ENCODE measurements at places on chromosomes 13 and 19.

DNA sequence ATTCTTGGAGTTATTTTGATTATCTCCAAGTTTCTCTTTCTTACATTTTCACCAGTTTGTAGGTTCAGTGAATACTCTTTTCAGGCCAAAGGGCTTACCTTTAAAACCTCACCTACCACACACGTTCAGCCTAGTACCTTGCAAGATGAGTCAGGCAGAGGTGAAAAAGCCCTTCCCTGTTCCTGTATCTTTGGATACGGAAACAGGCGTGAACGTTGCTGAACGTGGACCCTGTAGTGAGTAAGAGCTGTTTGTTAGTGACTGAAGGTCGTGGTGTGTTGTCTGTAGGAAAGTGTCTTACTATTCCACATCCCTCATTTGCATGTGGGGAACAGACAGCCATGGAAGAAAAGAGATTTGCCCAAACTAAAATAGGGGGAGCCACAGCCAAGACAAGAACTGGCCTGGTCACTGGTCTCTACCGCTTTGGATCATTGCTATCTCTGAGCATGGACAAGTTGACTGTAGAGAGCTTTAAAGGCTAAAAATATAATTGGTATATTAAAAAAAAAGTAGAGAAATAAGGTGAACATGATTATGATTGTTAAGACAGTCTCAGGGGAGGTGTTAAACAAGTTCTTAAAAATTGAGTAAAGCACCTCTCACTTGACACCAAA lies 3.5 kb downstream of the CEBPG start:
- no peak for DNase-seq

GRCh38 chr19:53660584-53660983 lies 28.8 kb downstream of the DPRX start:
- DNase-seq, result no peak

- DNase-seq, result no peak
These were observed 1.1 kb downstream of the GALP start for GRCh38 chr19:56176881-56177280.

- DNase-seq, result no peak
These were observed 282.8 kb upstream of the EDNRB start for GRCh38 chr13:78201411-78201810.

GRCh38 chr13:85632526-85633195 lies 166.6 kb downstream of the SLITRK6 start:
- DNase-seq, result no peak

DNA sequence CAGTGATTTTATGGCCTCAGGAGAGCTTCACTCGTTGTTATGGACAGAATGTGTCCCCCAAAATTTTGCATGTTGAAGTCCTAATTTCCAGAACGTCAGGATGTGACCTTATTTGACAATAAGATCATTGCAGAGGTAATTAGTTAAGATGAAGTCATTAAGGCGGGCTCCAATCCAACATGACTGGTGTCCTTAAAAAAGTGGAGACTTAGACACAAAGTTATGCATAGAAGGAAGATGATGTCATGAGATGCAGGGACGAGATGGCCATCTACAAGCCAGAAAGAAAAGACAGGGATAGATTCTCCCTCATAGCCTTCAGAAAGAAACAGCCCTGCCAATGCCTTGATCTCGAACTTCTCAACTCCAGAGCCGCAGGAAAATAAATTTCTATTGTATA lies 25.8 kb upstream of the SPATA13 start:
- DNase-seq, result no peak

DNA sequence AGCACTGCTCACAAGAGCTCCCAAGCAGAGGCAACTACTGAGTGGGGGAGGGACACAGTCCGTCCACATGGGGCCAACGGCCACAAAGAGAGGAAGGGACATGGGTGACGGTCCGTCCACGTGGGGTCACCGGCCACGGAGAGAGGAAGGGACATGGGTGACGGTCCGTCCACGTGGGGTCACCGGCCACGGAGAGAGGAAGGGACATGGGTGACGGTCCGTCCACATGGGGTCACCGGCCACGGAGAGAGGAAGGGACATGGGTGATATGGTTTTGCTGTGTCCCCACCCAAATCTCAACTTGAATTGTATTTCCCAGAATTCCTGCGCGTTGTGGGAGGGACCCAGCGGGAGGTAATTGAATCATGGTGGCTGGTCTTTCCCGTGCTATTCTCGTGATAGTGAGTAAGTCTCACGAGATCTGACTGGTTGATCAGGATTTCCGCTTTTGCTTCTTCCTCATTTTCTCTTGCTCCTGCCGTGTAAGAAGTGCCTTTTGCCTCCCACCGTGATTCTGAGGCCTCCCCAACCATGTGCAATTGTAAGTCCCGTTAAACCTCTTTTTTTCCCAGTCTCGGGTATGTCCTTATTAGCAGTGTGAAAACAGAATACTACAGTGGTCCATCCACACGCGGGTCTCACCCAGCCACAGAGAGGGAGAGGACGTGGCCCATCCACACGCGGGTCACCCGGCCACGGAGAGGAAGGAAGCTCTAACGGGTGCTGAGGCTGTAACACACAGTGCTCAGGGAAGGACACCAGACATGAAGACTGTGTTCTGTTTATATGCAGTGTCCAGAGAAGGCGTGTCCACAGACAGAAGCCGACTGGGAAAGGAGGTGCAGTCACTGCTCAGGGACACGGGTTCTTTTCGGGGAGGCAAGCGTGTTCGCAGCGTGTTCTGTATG lies 48.5 kb downstream of the GAS6 start:
- DNase-seq, result no peak

- no peak for DNase-seq
These were observed 1397.4 kb upstream of the SPRY2 start for GRCh38 chr13:81738364-81738763.

- no peak for DNase-seq
These were observed 2023.3 kb upstream of the PCDH20 start for GRCh38 chr13:63438951-63439350.

Data from T-helper 2 cell (primary cell).